ENCODE measurements at places on chromosomes 4 and X.

- DNase-seq = peak; percentile 6
Measured at GRCh38 chr4:140187316-140187695, 33.3 kb upstream of the MAML3 start.

DNA sequence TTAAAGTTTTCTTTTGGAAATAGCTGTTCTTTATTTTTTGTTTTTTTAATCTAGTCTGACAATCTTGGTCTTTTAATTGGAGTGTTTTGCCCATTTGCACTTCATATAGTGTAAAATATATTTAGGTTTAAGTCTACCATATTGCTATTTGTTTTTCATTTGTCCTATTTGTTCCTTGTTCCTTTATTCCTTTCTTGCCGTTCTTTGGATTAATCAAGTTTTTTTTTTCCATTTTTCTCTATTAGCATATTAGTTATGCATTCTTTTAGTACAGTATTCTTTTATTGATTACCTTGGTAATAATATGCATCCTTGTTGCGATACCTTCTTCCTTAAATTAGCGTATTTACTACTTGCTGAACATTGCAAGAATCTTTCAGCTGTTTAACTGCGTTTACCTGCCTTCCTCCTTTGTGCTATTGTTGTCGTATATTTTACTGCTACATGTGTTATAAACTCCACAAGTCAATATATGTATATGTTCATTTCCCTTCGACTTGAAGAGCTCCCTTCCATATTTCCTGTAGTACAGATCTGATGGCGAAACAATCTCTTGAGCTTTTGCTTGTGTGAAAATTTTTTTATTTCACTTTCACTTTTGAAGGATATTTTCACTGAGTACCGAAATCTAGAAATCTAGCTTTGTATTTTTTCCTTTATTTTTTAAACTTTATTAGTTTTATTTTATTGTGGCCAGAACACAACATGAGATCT lies 23.9 kb upstream of the RNF212 start:
- no peak for DNase-seq

DNA sequence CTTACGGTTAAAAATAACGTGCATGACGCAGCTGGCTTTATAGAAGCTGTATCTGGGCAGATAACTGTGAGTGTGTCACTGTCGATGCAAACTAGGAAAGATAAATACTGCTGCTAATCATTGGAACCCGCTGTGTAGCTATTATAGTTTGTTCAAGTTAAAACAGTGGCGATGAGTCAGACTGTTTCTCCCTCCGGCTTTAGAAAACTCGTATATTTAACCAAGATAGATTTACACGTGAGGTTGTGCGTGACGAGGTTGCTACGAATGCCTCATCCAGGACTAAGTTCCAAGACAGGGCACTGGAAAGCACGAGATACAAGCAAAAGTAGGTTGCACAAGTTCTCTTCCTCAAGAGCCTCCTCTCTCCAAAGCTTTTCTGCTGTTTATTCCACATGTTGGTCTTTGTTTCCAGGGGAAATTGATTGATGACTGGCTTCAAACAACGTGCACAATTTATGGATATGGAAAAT lies 270.7 kb downstream of the FBXW7 start:
- no peak for DNase-seq

DNA sequence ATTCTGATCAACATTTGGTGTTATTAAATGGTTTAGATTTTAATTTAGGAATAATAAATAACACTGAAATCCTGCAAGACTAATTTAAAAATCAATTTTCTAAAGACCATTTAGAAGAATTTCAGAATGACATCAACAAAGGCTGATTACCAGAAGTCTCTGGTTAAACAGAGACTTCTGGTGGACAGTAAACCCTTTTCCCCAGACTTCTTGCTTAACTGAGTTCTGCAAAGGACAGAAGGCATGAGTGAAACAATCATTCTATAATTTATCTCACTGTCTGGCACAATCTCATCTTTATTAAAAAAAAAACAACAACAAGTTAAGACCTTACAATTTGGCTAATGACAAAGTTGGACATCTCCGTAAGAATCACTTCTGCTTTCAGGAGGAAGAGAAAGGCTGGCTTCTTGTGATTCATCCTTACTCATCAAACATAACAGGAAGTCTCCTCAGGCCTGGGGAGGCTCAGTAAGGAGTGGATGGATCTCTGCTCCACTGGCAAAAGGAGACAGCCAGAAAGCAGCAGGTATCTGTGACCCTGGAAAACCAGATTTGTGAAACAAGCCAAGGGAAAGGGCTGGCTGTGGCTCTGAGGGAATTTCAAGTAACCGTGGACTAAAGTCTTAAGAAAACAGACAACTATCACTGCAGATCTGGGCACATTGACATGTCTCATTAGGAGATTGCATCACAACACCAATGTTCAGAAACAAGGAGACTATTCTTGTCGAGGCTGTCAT lies 908 bp upstream of the TLR6 start:
- DNase-seq = peak; percentile 94

- peak; percentile 78 for DNase-seq
Measured at GRCh38 chr4:168923526-168924194, 86.4 kb downstream of the CBR4 start.

DNA sequence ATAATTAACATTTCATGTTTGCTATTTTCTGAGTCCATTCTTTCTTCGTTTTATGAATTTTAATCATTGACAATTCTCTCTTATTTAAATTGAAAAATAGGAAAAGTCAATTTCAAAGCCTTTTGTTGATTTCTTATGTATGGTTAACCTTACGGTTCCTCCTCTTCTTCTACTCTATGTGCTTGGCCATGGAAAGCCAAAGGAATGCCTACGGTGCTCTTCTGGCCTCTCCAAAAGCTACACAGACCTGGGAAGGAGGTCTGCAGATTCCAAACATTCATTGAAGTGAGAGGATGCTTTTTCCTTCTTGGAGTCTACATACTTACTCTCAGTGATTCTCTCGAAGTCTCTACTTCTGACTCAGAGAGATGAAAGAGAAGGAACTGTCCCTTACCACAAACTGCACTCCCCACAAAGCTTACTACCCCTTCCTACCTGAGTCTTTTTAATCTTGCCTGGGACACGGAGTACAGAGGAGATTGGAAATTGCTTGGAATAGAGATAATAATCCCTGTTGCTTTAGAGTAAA lies 863.1 kb upstream of the FTHL17 start:
- no peak for DNase-seq

GRCh38 chr4:110944501-110944900 lies 321.6 kb upstream of the PITX2 start:
- DNase-seq = no peak

GRCh38 chr4:100295792-100296191 lies 105.5 kb upstream of the DDIT4L start:
- DNase-seq = peak; percentile 25

All from GM23248 (cell line).